ENCODE measurements at places on chromosomes 1 and 21. TPM values are rescaled to one million over a fixed set of nuclear protein-coding genes. Genes with fewer than 3 reads are reported as not detected.
A peak's percentile ranks its signal among the peaks of the same experiment; 100 is the strongest.

Gene RNU1-4
- total RNA-seq: 3,596 TPM

Gene EXTL1
- total RNA-seq: 3.7 TPM

Gene NEK2
- 104 TPM for total RNA-seq

Gene S100A8
- not detected for total RNA-seq

Gene NTRK1
- 1.6 TPM for total RNA-seq

Gene ZC3H11A
- total RNA-seq: 56.1 TPM

DNA sequence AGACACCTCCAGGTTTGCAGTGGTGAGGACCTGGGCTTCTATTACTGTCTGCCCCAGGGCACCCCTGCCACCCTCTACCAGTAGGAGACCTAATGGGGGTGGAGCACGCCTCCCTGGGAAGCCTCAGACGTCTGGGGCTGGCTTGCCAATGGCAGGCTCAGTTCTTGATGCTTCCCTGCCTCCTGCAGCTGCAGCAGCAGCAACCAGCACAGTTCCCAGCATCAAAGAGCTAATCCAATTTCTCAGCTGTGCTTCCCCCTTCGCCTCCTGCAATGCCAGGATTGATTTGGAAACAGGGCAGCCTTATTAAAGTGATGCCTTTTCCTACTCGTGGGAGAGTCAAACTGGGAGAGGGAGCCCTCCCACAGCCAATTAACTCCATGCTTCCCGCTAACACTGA is 8.2 kb downstream of the SYT2 start:
- no peaks in the 10 kb centered on the region for H3K36me3 ChIP-seq
- DNase-seq: no peak

GRCh38 chr1:119542492-119542946 is 35.5 kb downstream of the HSD3B1 start:
- H3K4me3 ChIP-seq: no peak overlapping the region
- H3K27me3 ChIP-seq: no peaks in the 10 kb centered on the region
- H3K27ac ChIP-seq: no peak overlapping the region
- H3K4me1 ChIP-seq: no peaks in the 10 kb centered on the region

GRCh38 chr21:36511484-36512220 is 31.7 kb upstream of the CLDN14 start:
- H3K27me3 ChIP-seq: no peaks in the 10 kb centered on the region
- H3K27ac ChIP-seq: no peak overlapping the region
- no peak for DNase-seq
- H3K36me3 ChIP-seq: no peaks in the 10 kb centered on the region
- H3K4me3 ChIP-seq: no peak overlapping the region
- no peaks in the 10 kb centered on the region for H3K4me1 ChIP-seq

DNA sequence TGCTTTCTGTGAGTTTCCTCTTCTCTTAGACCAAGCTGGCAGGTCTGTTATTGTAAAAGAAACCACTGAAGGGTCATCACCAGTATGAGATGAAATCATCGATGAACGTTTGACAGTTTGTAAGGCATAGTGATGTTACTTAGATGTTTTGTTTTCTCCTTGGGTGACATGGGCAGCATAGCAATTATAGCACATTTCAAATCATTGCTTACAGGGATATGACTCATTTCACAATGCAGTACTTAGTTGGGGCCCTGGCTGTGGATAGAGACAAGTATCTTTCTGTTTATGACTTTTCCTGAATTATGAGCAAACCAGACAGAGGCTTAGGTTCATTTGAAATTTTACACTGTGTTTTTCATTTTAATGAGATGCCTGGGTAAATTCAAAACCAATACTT is 313.0 kb downstream of the RWDD3 start:
- no peaks in the 10 kb centered on the region for H3K36me3 ChIP-seq
- no peak overlapping the region for H3K27ac ChIP-seq
- no peaks in the 10 kb centered on the region for H3K4me1 ChIP-seq

DNA sequence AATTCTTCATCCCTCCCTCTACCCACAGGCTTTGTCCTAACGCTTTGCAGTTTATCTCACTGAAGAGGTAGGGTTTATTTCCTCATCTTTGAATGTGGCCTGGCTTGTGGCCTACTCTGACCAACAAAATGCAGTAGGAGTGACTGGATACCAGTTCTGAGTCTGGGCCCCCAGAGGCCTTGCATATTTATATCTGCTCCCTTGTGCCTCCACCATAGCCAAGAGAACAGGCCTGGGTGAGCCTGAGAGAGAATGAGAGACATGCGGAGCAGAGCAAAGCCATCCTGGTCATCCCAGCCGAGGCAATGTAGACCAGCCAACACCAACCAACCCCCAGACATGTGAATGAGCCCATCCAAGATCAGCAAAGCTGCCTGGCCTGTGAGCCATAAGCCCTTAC is 30.3 kb downstream of the SMIM12 start:
- peaks cover 17% of the 10 kb centered on the region for H3K4me1 ChIP-seq
- no peak overlapping the region for H3K4me3 ChIP-seq
- peak; percentile 18 for DNase-seq
- H3K27me3 ChIP-seq: no peaks in the 10 kb centered on the region

GRCh38 chr1:201742955-201743805 is 85.8 kb upstream of the IPO9 start:
- no peak overlapping the region for H3K27ac ChIP-seq
- H3K4me1 ChIP-seq: peaks cover 15% of the 10 kb centered on the region
- no peaks in the 10 kb centered on the region for H3K27me3 ChIP-seq
- no peaks in the 10 kb centered on the region for H3K36me3 ChIP-seq
- no peak overlapping the region for H3K4me3 ChIP-seq
- no peak for DNase-seq

- H3K4me3 ChIP-seq: no peak overlapping the region
- peak; percentile 88 for DNase-seq
- H3K27ac ChIP-seq: peak overlapping the region; percentile 16
- no peaks in the 10 kb centered on the region for H3K27me3 ChIP-seq
- no peaks in the 10 kb centered on the region for H3K36me3 ChIP-seq
These were observed 225.4 kb upstream of the NRIP1 start for GRCh38 chr21:15289896-15290841.

DNA sequence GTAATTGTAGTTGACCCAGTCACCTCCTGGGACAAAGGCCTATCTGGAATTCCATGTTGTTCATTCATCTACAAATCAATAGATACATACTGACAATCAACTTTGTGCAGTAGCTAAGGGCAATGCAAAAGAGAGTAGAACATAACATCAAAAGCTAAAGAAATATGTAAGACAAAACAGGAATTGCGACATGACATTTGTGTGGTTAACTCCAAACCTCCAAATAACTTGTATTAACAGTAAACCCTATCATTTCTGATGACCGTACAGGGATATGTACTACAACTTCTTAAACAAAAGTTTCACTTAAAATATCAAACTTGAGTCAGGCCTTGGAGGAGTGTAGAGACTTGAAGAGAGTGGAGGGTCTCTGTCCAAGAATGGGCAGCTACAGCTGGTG is 317.6 kb downstream of the SPATA17 start:
- no peak overlapping the region for H3K4me3 ChIP-seq
- DNase-seq: no peak
- no peak overlapping the region for H3K27ac ChIP-seq
- H3K4me1 ChIP-seq: no peaks in the 10 kb centered on the region
- no peaks in the 10 kb centered on the region for H3K36me3 ChIP-seq
- H3K27me3 ChIP-seq: no peaks in the 10 kb centered on the region

GRCh38 chr1:24894002-24894401 is 36.1 kb downstream of the RUNX3 start:
- no peaks in the 10 kb centered on the region for H3K4me1 ChIP-seq
- H3K27me3 ChIP-seq: no peaks in the 10 kb centered on the region
- H3K36me3 ChIP-seq: no peaks in the 10 kb centered on the region
- no peak overlapping the region for H3K27ac ChIP-seq

DNA sequence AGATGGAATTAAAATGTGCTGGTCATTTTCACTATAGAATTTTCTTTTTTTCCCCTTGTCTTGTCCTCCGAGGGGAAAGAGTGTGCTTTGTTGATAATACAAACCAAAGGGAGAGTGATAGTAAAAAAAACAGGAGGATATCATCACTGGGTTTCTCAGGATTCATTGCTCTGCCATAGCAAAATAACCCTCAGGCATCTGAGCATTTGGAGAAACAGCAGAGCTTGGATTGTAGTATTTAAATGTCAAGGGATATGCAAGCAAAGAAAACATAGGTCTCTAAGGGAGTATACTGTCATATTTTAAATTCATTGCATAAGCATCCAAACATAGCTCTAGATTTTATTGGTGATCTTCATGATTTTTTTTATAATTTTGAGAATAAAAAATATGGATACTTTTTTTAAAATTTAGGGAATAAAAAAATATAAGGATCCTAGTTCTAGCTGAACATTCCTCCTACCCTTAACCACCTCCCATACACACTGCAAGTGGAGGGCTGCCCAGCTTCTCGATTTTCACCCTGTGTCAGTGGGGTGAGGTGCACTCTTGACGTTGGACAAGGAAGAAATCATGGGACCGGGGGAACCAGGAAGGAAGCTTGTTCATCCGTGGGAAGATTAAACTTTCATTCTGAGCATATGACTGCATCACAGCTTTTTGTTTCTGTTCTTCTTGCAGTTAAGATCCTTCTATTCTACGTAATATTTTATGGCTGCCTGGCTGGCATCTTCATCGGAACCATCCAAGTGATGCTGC is 4.4 kb downstream of the ATP1B1 start:
- peaks cover 43% of the 10 kb centered on the region for H3K36me3 ChIP-seq
- peak overlapping the region; percentile 99 for H3K4me3 ChIP-seq
- DNase-seq: no peak
- peaks cover 11% of the 10 kb centered on the region for H3K4me1 ChIP-seq
- H3K27me3 ChIP-seq: no peaks in the 10 kb centered on the region
- H3K27ac ChIP-seq: no peak overlapping the region

- no peak for DNase-seq
- no peaks in the 10 kb centered on the region for H3K36me3 ChIP-seq
- no peaks in the 10 kb centered on the region for H3K27me3 ChIP-seq
- no peak overlapping the region for H3K4me3 ChIP-seq
- H3K4me1 ChIP-seq: peaks cover 3% of the 10 kb centered on the region
These were observed 22.1 kb downstream of the METTL13 start for GRCh38 chr1:171803461-171804022.

DNA sequence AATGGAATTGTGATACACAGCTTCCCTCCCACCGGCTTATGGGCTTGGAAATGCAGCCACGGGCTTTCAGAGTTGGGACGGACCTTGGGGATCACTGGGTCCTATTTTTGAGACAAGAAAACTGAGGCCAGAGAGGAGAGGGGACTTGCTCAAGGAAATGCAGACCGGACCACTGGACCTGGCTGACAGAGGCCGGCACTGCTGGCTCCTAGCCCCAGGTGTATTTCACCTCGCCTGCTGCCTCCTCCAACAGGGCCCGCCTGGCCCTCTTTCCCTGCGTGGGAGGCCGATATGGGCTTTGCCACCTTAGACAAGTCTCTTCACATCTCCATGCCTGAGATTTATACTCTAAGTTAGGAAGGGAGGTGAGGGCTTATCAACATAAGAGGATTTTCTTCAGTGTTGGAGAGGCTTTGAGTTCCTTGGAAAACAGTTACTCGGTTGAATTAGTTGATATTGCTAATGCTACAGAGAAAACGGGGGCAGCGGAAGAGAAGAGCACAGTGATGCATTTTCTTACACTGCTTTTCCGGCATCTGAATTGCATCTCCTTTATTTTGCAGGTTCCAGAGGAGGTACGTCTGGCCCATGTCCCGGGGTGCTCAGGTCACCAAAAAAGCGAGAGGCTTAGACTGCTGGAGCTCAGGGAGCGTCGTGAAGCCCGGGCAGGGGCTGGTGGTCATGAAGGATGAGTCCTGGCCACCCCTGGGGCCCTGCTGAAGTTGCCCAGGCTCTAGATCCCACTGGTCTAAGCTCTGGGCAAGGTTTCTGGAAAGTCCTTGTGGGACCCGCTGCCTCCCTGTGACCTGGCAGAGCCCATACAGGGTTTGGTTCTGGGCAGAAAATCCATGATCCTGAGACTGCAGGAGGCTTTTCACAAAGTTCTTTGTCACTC is 44.7 kb downstream of the CAPN2 start:
- H3K4me1 ChIP-seq: peaks cover 7% of the 10 kb centered on the region
- no peak for DNase-seq
- no peaks in the 10 kb centered on the region for H3K27me3 ChIP-seq
- H3K27ac ChIP-seq: no peak overlapping the region

DNA sequence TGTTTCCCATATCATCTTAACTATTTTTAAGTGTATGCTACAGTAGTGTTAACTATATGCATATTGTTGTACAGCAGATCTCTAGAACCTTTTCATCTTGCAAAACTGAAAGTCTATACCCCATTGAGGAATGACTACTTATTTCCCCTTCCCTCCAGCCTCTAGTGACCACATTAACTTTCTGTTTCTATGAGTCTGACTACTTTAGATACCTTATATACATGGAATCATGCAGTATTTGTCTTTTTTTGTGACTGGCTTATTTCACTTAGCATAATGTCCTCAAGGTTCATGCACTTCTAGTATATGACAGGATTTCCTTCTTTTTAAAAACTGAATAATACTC is 96.5 kb upstream of the BTG3 start:
- no peak overlapping the region for H3K4me3 ChIP-seq
- DNase-seq: no peak
- no peaks in the 10 kb centered on the region for H3K27me3 ChIP-seq

GRCh38 chr1:244231572-244232315 is 180.7 kb downstream of the ZBTB18 start:
- H3K4me3 ChIP-seq: no peak overlapping the region
- H3K27me3 ChIP-seq: peaks cover 3% of the 10 kb centered on the region
- peak; percentile 50 for DNase-seq
- no peak overlapping the region for H3K27ac ChIP-seq
- no peaks in the 10 kb centered on the region for H3K36me3 ChIP-seq
